ENCODE measurements at places on chromosomes 3 and 15.

DNA sequence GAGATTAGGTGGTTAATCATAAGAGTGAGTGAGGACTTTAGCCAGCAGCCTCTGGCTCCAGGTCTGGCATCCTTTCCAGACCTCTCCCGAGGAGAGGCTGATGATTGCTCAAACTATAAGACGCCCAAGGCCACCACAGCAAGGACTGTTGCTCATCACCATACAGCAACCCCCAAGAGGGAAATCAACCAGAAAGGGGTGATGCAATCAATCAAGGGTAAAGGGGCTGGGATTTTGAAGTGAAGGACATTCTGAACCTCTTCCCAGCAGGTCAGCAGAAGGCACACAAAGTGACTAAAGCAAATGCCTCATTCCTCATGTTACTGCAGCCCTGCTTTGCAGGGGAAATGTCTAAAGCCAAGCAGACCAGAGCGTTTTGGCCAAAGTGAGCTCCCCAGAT, 247.3 kb upstream of the IGF1R start:
- DNase-seq: no peak

DNA sequence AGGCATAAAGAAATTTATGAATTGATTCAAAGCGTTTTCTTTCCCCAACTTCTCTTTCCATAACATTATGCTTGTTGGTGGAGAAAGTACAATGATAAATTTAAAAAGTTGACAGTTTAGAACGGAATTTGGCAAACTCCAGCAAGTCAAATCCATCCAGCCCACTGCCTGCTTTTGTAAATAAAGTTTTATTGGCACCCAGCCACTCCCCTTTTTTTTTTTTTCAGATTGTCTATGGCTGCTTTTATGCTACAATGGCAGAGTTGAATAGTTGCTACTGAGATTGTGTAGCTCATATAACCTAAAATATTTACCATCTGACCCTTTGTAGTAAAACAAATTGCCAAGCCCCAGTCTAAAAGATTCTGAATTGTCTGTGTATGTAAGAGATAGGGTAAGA, 112.8 kb upstream of the RBMS3 start:
- DNase-seq: no peak

DNA sequence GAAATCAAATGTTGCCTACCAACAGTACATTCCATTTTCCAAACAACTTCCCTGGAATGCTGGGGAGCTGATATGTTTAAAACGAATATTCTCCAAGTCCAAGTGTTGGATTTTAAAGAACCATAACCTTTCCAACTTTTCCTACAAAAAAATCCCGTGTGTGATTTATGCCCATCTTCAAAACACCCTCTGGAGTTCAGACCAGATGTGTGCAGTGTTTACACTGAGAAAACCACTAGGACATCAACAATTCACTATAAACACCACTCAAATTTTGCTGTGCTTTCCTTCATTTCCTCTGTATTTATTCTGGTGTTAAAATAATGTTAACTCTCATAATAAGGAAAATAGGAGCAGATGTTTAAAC, 2.4 kb downstream of the VGLL4 start:
- DNase-seq: peak; percentile 60

- no peak for DNase-seq
Measured at GRCh38 chr3:138081371-138082084, 33.9 kb downstream of the DZIP1L start.

DNA sequence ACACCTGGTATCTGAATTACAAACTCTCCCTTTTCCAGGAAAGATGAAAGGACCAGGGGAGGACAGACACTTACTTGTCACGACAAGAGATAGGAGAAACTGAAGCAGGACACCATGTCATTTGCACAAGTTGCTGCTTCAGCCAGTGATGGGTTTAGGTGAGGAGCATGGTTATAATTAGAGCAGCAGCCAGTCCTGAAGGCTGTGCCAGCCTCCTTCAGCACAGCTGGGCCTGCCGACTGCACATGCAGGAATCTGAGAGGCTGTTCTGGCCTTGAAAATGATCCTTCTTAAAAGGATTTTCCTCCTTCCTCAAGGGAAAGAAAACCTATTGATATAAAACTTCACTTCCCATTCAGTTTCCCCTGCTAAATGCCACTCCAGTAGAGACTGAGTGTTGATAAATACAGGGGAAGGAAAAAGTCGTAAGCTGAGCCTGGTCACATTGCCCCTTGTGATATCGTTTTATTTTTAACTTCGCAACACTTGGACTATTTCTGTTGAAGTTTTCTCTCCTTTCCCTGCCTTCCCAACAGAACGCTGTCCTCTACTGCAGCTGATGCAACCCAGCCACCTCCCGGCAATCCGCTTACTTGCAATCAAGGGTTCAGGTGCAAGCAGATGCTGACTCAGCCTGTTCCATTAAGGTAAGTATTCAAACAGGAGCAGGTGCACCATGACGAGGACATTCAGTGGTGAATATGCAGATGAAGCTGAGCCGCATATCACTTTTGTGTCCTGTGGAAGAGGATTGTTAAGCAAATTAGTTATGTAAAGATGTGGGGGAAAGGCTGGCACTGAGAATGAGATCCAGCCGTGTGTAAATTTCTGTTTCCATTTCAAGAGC, at the start of gene FBXO40:
Gene FBXO40 (plus strand): TSS at position 524 of the 847 bp plus-strand sequence. CDS start 27,197 bp downstream, outside the sequence.
- DNase-seq: no peak

GRCh38 chr15:73716417-73716816, 32.2 kb downstream of the CD276 start:
- DNase-seq: no peak

DNA sequence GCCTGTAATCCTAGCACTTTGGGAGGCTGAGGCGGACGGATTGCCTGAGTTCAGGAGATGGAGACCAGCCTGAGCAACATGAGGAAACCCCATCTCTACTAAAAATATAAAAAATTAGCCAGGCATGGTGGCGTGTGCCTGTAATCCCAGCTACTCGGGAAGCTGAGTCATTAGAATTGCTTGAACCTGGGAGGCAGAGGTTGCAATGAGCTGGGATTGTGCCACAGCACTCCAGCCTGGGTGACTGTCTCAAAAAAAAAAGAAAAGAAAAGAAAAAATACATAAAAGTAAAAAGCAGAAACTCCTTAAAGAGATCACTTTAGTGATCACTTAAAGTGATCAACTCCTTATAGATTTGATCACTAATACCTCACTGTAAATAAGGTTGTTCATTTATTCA, 78.0 kb downstream of the GMPS start:
- no peak for DNase-seq

DNA sequence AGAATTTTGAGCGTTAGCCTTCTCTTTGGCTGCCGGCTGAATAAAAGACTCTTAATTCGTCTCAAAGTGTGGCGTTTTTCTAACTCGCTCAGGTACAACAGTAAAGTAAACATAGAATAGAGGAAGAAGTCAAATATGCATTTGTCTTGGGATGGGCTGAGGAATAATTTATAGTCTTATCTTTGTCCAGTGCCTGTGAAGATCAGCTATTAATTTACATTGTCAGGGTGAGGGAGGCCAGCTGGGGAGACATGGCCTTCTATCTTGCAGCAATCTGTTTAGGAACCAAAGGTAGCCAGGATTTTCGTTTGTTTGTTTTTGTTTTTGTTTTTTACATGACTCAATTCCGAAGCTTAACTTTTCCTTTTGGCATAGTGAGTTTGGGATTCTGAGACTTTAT, 100.2 kb downstream of the VPS8 start:
- DNase-seq: no peak

- DNase-seq: no peak
Measured at GRCh38 chr3:113548501-113548900, 16.1 kb downstream of the SIDT1 start.

DNA sequence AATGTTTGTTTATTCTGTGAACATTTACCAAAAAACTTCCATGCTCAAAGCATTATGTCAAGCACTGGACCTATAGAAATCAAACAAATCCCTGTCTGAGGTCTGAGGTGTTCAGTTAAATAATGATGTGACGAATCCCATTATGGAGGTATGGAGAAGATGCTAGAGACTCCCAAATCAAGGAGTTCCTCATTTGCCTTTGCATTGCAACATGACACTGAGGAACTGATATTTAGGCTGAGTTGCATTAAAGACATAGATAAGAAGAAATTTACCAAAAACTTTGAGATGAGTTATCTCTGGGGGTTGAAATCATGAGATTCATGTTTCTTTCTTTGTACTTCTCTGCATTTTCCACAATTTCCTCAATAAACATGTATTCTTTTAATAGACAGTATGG, 16.0 kb downstream of the CD200 start:
- no peak for DNase-seq

GRCh38 chr3:113736548-113737089, 9.4 kb downstream of the NAA50 start:
- DNase-seq: peak; percentile 96

DNA sequence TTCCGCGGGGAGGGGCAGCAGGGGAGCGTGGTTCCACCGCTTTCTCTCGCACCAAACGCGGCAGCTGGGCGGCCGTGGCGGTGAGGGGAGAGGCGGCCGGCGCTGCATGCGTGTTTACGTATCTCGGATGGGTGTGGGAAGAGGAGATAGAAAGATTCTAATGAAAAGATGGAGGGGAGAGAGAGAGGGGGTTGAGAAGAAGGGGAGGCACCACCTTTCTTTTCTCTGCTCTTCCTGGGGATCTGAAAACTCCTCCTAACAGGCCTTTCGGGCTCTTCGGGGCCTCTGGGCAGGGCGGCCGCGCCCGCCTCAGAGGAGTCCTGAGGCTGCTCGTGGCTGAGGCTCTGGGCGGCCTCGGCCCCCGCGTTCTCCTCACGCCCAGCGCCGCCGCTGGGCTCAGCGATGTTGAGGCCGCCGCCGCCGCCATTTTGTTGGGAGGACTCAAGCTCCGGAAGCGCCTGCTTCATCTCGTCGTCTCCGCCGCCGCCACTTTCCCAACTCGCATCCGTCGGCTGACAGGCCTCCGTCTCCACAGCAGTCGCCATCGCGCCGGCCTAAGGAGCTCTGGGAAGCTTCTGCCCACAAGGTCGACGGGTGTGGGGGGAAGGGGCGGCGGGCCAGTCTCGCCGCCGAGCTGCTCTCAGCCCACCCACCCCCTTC, 473 bp downstream of the TASOR start:
- DNase-seq: peak; percentile 50

DNA sequence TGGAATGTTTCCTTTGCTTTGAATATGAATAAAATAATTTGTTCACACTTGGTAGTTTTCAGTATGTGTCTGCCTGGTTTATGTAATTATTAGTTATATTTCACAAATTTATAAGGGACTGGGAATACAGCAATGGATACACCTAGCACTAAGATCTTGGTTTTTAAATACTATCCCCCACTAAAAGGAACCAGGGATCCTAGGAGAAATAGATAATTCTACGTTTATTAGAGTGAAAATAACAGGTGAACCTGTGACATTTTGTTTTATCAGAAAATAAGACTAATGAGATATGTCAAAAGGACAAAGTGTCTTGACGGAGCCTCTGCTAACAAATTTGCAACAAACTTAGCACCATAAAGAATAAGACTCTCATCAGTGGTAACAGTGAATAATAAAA, 3.4 kb downstream of the PSMD6 start:
- DNase-seq: no peak

DNA sequence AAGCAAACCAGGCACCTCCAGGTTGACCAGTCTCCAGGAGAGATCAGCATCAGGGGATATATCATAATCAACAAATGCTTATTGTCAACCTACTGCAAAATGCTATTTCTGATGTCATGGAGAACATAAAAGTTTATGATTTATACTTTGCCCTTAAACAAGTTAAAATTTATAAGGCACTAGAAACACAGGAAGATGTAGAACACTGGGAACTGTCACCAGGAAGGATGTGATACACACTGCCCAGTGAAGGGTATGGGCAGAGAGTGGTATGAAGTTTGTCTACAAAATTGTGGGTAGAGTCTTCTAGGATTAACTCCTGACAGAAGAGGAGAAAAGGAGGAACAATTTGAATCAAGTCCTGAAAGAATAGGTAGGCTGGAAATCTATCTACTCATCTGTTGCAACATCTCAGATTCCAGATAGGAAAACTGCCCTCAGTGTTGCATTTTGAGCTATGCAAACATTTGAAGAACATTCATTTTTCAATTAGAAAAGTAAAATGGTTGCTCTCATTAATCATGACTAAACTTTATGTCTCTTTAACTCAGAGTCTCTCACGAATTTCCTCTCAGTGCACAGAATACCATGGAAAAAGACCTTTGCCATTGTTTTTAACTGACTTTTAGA, 105.9 kb upstream of the SKOR1 start:
- no peak for DNase-seq

GRCh38 chr3:122064326-122064725, 9.2 kb downstream of the CD86 start:
- no peak for DNase-seq

DNA sequence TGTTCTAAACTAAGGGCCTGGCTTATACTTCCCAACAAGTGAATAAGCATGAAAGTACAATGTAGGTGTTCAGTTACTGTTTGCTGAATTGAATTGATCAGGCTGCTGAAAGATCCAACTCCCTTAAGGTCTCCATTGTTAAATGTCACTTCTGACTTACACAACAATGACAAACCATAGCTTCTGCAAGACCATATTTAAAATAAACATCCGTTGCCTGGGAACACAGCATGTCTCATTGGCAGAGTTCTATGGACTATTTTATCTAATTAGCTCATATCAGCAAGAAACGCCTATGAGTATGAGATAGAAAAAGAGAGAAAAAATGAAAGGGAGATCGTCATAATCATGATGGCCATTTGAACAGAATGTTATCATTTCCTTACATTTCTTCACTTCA, 605.4 kb downstream of the FGF12 start:
- DNase-seq: no peak

DNA sequence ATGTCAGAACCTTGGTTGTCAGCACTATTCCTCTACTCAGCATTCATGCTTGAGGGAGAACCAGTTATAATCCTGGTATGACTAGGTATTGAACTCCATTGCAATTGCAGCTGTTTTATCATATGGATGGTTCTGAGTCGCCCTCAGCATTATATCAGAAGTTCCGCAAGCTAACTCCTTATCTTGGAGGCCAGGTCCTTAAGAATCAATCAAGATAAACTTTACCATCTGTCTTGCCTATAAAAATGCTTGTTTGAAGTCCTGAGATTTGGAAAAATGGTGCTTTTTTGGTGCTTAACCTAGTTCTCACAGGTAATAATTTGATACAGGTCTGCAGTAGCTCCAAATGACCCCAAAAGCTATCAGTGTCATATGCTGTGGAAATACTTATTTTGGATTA, 16.3 kb upstream of the PLSCR1 start:
- no peak for DNase-seq

DNA sequence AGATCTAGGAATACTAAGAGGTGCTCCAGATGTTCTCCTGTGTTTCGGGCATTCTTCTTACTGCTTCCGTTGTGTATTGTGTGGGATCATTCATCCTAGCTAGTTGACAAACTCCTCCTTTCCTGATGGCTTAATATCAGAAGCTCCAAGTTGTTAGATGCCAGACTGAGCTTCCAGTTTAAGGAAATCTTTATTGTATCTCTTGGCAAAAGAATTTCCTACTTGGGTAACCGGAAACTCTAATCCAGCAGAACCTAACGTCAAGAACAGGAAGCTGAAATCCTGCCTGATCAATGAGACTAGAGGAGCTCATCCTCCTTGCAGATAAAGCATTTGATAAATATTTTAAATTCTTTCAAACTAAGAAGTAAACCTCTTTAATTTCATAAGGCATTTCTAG, 27.7 kb upstream of the MYH15 start:
- DNase-seq: no peak

Data from skin of body (tissue), 3 donors.